Fibroblast of skin of abdomen (primary cell): ENCODE measurements at places on chromosomes 16 and 17.

DNA sequence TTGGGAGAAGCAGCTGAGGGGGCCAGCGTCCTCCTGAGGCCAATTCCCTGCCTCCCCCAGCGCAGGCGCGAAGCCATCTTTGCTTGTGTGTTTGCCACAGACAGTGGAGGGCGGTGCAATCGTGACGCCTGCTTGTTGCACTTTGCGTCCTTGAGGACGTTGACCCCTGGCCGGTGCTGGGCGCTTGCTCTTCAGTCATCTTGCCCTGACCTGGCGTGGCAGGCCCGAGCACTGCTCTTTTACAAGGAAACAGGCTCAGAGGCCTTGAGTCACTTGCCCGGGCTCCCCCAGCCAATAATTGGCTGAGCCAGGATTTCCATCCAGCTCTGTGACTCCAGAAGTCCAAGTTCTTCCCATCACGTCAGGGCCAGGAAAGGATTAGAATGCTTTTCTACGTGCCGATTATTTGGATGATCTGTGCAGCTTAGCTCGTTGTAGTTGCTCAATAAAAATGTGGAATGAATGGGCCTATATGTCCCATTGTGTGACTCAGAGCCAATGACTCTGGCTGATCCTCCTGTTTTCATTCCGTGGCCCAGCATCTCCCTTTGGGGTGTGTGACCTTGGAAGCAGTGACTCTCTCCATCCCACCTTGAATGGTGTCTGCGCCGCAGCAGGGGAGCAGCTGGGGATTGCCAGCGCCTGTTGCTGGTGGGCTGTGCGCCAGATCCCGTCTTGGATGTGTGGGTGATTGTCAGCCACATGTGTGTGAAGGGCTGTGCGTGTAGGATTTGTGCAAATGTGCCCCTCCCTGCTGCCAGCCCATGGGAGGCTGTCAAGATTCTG lies 214.1 kb downstream of the SEC14L1 start:
- DNase-seq = peak; percentile 96

DNA sequence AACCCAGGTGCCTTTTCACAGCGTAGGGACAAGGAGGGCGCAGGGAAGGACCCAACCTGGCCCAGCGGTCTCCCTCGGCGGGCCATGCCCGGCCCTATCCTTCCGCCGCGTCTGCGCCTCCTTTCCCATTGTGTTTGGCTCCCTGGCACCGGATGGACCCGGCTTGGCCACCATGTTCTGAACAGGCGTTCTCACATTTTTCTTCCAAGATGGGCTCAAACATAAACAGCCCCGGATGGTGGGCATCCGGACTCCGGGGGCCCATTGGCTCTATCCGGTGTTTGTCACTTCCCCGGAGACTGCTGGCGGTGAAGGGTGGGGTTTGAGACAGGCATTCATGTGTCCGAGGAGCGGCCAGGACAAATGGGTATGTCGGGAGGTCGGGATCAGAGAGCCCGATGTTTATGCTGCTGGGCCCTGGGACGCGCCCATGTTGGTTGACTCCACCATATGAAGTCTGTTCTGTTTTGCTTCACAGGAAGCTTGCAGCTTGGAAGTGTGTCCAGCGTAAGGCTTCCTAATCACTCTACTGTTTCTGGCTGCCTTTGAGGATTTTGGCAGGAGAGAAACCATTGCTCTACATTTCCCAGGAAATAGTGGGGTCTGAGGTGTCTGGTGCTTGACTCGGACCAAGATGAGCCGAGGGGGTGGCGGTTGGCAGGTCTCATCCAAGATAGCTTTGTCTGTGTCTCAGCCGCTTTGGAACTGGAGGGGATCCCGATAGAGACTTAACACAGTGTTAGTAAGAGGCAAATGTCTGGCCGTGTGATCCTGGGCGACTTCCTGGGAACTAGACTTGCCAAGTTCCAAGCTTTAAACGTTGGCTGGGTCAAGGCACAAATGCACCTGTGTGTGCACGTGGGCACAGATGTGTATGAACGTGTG lies 188.3 kb downstream of the IRF8 start:
- no peak for DNase-seq

GRCh38 chr16:57944970-57945739 lies 25.8 kb downstream of the CNGB1 start:
- DNase-seq = no peak

DNA sequence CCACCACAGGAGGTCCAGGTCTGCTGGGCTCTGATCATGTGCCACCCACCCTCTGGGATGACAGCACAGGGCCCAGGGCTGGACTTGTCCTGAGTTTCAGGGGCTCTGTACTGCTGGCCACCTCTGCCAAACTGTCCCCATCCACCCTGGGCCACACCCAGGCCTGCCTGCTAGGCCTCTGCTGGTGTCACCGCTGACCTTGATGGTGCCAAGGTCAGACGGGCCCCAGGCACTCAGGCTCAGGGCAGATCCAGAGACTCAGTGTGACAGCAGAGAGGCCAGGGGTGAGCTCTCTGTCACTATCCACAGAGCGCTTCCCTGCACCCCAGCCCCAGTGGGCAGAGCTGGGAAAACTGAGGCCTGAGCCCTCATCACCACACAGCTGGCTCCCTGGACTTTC lies 75.6 kb downstream of the RMI2 start:
- DNase-seq = no peak
